ENCODE measurements at places on chromosomes 6 and 20.

DNA sequence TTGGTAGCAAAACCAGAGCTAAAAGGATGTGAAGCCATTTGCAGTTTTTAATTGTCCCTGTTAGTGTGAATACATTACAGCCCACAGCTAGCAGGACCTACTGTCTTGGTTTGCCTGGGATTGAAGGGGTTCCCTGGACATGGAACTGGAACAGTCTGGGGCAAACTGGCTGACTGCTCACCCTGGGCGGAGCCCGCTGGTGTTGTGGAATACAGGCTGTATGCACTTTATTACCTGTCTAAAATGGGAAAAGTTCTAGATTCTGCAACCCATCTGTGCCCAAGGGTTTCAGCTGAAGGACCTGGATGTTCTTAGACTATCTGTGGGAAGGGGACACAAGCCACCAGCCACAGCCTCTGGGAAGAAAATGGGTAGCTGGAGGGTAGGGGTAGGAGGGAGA is 12.2 kb upstream of the CDKN1A start:
- no peak for DNase-seq

GRCh38 chr20:37994512-37994911 is 38.7 kb downstream of the TTI1 start:
- no peak for DNase-seq

- no peak for DNase-seq
These were observed 101.5 kb upstream of the ISM1 start for GRCh38 chr20:13119583-13119982.

DNA sequence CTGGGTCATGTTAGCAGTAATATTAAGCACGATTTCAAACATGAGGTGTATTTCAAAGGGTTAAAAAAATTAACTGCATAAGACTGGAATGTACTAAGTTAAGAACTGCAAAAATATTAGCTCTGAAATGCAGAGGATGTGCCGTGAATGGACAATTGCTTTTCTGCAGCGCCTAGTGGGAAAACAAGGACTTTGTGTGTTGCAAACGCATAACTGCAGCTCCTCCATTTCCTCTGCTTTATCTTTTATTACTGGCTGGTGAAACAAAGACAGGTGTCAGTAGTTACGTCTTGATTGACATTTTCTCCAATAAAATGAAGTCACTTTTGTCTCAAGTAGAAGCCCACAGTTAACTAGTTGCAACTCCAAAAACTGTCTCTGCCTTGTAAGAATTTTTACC is 1.7 kb downstream of the PDE7B start:
- DNase-seq: no peak

DNA sequence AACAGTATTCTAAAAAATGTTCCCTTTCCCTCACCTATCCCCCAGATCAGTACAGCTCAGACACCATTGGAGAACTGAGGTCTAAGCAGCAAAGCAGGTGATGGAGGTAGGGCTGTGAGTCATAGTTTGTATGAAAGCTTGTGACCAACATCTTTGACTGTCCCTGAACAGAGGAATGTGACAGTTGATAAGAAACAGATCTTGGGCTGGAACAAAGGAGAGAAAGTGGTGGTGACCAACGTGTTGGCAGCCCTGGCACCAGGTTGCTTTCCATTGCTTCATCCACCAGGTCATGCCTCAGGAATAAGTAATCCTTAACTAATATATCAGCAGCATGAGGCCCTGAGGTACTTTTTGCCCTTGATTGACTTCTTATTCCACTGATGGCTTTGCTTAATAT is 19.9 kb upstream of the CRIP3 start:
- DNase-seq: no peak

GRCh38 chr6:13615792-13616120 is 621 bp downstream of the NOL7 start:
- peak; percentile 22 for DNase-seq

- no peak for DNase-seq
These were observed 1.6 kb downstream of the TNFRSF6B start for GRCh38 chr20:63697868-63698545.

DNA sequence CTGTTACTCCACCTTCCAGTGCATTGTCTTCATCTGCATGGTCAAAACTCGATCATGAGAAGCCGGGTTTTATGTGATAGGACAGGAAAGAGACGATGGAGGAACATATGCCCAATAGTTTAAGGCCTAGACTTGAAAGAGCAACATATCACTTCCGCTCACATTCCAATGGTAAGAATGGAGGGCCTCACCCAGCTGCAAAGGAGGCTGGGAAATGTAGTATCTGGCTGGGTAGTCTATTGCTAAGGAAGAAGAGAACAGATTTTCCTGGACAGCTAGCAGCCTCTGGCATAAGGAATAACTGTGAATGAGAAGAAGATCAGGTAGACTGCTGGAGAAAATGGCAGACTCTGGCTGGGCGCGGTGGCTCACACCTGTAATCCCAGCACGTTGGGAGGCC is 19.2 kb downstream of the FITM2 start:
- no peak for DNase-seq

GRCh38 chr6:127148511-127148910 is 30.0 kb downstream of the RSPO3 start:
- no peak for DNase-seq

DNA sequence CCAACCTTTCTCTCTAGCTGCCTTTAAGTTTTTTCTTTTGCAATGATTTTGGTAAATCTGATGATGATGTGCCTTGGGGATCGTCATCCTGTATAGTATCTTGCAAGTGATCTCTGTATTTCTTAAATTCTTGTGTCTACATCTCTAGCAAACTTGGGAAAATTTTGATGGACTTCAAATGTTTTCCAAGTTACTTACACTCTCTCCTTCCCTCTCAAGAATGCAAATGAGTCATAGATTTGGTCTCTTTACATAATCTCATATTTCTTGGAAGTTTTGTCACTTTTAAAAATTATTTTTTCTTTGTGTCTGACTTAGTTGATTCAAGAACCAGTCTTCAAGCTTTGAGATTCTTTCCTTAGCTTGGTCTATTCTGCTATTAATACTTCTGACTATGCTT is 176.4 kb downstream of the TBC1D32 start:
- no peak for DNase-seq

DNA sequence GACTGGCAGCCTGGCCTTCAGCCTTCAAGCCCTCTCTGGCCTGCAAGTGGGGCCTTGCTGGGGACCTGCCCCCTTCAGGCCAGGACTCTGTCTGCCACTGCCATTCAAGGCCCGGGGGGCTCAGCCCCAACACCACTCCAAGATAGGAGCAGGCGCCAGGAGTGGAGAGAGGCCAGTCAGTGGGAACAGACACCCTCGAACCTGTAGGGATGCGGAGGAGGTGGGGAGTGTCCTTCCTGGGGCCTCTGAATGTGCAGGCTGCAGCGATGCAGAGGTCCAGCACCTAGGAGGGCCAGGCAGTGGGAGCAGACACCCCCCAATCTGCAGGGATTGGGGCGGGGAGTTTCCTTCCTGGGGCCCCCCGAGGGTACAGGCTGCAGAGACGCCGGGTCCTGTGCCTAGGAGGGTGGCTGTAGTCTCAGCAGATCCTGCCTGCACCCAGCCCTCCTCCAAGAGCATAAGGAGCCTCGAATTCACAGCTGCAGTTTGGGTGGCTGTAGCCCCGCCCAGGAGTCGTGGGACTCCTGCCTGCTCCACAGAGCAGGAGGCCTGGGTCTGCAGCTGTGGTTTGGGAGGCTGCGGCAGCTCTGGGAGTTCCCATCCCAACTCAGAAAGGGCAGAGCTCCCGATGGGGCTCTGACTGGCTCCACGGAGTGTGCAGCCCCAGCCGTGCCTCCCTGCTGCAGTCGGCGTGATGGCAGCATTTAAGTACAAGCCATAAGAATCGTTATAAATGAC is 33.1 kb downstream of the NR2E1 start:
- no peak for DNase-seq

GRCh38 chr20:59603176-59603575 is 1.2 kb upstream of the PHACTR3 start:
- DNase-seq: no peak

DNA sequence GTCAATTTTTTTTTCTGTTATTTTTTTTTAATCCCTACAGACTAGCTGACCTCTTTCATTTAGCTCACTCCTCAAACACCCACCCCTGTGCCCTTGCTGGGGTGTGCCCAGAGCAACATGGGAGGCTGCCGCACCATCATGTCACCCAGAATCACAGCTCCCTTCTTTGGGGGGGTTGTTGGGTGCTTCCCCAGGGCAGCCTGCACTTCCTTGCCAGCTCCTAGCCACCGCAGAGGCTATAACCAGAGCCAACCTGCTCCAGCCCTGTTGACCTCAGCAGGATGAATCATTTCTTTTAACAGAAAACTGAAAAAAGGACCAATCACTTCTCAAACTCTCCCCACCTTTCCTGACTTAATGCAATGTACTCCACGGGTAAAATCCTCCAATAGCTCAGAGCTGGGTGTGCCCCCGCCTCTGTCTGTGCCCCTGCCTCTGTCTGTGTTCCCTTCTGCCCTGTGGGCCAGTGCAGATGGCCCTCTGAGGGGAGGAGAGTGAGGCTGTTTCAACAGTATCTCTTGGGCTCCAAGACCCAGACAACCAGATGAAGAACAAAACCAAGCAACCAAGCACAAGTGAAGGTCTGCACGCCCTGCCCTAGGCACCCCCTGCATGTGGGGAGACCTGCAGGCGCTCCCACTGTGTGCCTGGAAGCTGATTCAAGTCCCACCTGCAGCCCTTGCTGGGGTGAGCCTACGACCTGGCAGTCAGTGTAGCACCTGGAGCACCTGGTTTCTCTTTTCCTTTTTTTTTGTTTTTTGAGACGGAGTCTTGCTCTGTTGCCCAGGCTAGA is 67.7 kb downstream of the PYGB start:
- no peak for DNase-seq

DNA sequence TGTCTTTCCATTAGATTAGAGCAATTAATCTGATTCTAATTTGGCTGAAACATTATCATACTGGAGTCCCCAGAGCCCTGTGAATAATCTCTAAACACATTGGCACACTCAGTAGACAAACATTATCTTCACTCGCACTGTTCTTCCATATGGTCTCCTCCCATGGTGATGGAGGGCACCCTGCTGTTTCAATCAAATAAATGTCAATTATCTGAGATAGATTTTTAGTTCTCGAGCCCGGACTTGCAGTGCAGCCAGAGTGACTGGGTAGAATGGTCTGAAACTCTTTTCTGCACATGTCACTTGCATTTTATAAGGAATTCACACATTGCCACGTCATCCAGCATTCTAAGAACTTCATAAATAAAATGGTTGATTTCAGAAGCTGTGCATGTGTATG is 90.6 kb upstream of the MAP3K7 start:
- DNase-seq: no peak

- DNase-seq: no peak
These were observed 36.2 kb downstream of the HLA-F start for GRCh38 chr6:29759457-29759856.

- DNase-seq: no peak
These were observed 16.4 kb upstream of the KIFC1 start for GRCh38 chr6:33375143-33375671.

GRCh38 chr6:135266675-135267074 is 85.6 kb downstream of the MYB start:
- DNase-seq: no peak

GRCh38 chr20:17505636-17506517 is 25.3 kb downstream of the BFSP1 start:
- DNase-seq: no peak

DNA sequence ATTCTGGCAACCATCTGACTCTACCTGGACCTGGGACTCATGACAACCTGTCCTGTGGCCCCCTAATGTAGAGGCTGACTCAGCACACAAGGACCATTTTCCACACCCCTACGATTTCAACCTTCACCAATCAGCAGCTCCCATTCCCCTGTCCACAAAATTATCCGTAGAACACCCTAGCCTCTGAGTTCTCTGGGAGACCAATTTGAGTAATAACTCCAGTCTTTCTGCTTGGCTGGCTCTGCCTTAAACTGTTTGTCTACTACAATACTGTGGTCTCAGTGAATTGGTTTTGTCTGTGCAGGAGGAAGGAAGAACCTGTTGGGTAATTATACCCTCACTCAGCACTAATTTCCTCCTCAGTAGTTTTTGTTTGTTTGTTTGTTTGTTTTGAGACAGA is 99.3 kb upstream of the MRPS10 start:
- DNase-seq: no peak

GRCh38 chr6:11978169-11978987 is 33.7 kb upstream of the HIVEP1 start:
- DNase-seq: no peak

- DNase-seq: no peak
These were observed 10.6 kb upstream of the IL17F start for GRCh38 chr6:52254731-52255378.

- DNase-seq: no peak
These were observed 33.9 kb upstream of the VGLL2 start for GRCh38 chr6:117231466-117231865.

DNA sequence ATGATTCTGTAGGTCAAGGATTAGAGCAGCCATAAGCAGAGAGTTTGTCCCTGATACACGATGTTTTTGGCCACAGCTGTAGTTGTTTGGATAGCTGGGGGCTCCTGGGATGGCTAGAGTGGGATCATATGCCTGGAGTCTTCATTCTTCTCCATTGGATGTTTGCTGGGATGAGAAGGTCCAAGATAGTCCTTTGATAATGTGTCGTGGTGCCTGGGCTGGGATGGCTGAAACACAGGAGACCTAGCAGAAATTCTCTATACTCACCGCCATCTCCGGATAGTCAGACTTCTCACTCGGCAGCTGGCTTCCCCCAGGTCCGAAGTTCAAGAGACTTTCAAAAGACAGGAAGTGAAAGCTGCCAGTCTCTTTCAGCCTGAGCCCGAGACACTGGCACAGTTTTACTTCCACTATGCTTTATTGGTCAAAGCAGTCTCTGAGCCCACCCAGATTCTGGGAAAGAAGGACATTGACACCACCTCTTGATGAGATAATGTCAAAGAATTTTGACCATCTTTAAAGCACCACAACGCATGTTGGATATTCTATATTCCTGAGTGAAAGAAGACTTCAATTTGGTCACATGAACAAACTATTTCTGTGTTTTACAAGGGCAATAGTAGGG is 16.0 kb downstream of the MARCKS start:
- no peak for DNase-seq

DNA sequence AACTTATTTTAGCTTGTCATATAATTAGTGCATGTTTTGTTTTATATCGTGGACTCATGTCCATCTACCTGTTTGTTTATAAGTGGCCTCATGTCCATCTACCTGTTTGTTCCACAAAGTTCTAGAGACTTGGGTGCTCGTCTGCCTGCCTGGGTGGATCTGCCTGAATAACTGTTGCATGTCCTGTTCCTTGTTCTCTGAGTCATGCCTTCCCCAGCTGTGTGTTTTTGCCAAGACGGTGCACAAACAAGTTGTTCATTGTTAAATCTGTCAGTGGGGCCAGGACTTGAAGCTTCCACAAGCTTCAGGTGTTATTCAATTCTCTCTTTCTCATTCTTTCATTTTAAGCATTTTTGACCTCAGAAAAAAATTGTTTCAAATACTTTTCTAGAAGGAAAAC is 358.0 kb upstream of the CITED2 start:
- DNase-seq: no peak

DNA sequence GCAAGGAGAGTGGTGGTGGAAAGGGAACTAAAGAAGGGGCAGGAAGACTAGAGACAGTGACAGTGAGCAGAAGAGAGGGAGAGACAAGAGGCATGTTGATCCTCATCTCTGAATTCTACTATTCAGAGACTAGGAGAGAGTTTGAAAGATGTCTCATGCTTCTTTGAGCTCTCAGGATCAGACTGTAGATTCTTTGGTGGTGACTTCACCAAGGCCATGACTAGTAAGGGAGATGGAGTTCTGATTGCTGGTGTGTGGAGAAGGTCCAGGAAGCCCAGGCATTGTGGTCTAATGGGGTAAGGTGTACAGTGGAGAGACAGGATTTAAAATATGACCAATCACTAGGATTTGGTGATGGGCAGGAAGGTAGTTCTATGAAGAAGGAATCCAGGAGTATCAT is 713 bp downstream of the WFDC9 start:
- DNase-seq: no peak
